Calu3 (cell line): ENCODE measurements at places on chromosomes 4 and X. TPM values are rescaled to one million over a fixed set of nuclear protein-coding genes. Genes with fewer than 3 reads are reported as not detected.
A peak's percentile ranks its signal among the peaks of the same experiment; 100 is the strongest.

Gene GSTCD
- total RNA-seq: 22.5 and 23.9 TPM in 2 replicates

GRCh38 chr4:100311181-100311580, 120.9 kb upstream of the DDIT4L start:
- no peak for DNase-seq

DNA sequence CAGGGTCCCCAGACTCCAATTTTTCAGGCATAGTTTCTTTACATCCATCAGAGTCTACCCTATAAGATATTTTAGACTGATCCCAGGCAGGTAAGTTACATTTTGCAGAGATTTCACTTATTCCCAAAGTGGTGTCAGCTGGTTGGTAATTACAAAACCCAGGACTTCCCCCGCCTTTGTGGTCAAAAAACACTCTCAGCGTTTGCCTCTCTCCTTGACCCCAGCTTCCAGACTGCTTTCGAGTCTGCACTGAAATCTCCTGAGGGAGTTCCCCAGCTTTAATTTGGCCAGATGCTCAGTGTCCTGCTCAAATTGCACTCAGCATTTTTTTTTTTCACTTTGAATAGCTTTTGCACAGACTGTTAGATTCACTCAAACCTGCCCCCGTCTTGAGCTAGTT, 11.2 kb upstream of the AMOT start:
- DNase-seq: no peak

DNA sequence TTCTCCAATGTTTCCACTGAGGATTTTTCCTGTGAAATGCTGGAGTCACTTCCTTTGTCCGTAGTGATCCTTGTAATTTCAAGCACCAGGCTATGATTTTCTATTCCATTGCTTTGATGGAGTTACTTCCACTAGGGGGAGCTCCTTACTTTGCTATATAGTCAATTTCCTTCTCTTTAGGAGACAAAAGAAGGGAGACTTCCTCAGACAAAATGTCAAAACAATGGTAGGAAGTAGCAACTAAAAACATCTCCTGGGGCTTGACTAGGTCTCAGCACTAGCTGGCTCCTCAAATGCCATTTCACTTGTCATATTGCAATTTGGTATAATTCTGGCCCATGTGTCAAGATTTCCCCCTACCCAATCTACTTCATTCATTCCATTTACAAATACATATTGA, 24.1 kb downstream of the ZCCHC12 start:
- peak; percentile 24 for DNase-seq

- DNase-seq: no peak
Measured at GRCh38 chr4:2417765-2418649, at the start of gene ZFYVE28. ZFYVE28 (minus strand) TSS chr4:2418645; CDS start chr4:2418323, 322 bp downstream.

- peak; percentile 3 for DNase-seq
Measured at GRCh38 chrX:44462850-44463249, 79.8 kb downstream of the FUNDC1 start.

GRCh38 chr4:159341522-159341921, 238.6 kb downstream of the RAPGEF2 start:
- DNase-seq: no peak

DNA sequence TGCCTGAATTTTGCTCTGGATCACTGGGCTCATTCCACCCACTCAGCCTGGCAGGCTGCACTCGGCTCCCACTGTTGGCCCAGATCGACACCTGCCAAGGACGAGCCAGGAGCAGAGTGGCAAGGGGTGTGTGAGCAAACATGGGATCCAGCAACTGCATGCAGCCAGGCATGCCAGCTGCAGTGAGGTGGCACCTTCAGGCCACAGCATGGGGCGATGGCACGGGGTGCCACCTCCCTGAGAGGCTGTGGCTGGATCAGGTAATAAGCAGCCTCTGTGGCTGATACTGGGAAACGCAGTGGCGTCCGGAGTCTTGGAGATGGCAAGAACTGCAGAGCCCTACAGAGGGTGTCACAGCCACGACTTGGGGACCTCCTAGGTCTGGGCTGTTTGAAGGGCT, 244.5 kb upstream of the FSTL5 start:
- no peak for DNase-seq

- DNase-seq: no peak
Measured at GRCh38 chr4:140125374-140125773, 28.6 kb downstream of the MAML3 start.
